Activated naive CD4-positive, alpha-beta T cell treated with anti-CD3 and anti-CD28 coated beads for 36 hours (primary cell): ENCODE measurements at places on chromosomes 4 and X.

GRCh38 chr4:14752341-14753046 is 249.8 kb upstream of the CPEB2 start:
- no peak for DNase-seq

- DNase-seq, result no peak
Measured at GRCh38 chr4:133147921-133148689, 989 bp upstream of the PCDH10 start.

DNA sequence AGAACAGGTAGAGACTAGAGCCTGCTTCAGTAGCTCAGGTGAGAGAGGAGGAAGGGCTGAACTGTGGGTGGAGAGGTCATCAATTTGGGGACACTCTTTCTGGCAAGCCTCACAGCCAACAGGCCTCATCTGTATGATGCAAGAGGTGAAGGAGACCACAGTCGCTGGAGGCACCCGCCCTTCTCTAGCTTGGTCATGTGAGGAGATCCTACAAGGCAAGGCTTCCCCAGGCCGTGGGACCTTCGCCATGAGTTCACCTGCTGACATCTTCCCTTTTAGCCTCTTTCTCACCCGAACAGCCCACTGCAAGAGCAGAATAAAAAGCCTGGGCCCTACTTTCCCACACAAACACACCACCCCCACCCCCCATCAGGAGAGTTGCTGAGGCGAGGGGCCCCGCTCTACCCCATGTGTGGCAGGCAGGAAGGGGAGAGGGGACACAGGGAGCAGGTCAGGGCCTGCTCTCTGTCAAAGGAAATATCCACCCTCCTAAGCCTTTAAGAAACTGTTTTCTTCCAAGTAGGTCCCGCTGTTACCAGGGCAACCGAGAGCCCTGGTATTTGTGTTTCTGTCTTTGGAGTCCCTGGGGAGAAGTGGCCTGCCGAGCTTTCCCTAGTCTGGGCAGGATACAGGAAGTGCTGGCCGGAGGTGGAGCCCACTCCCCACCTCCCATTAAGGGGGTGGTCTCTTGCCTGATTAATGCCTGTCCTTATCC is 8.1 kb downstream of the RTL5 start:
- no peak for DNase-seq

- no peak for DNase-seq
Measured at GRCh38 chr4:84814094-84814750, 152.3 kb downstream of the WDFY3 start.

GRCh38 chrX:19673375-19674040 is 158.2 kb upstream of the MAP3K15 start:
- no peak for DNase-seq

DNA sequence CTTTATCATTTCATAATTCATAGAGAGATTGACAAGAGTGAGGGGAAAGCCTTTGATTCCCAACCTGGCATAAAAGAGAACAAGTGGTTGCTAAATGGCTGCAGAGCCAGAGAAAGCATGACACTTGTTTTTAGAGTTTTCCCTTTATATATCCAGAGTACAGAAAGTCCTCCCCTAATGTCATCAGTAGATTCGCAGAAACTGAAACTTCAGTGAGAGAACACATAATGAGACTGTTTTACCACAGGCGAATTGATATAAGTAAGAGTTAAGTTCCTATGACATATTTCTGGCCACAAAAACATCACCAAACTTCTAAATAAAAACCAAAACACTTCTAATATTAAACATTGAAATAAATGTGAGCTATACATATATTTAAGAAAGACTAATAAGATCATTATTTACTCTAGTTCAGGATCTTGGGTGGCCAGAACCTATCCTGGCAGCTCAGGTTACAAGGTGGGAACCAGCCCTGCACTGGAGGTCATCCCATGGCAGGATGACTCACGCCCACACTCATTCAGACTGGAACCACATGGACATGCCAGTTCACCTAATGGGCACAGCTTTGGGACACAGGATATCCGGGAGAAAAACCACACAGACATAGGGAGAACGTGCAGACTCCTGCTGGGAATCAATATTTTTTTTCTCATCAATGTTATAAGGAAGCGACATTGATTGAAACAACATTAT is 35.5 kb downstream of the NWD2 start:
- no peak for DNase-seq

GRCh38 chrX:43140582-43140981 is 362.6 kb upstream of the PPP1R2C start:
- DNase-seq, result no peak

GRCh38 chrX:69564665-69565064 is 51.2 kb upstream of the EDA start:
- no peak for DNase-seq

GRCh38 chrX:11768039-11768438 is 10.0 kb downstream of the MSL3 start:
- peak; percentile 63 for DNase-seq

DNA sequence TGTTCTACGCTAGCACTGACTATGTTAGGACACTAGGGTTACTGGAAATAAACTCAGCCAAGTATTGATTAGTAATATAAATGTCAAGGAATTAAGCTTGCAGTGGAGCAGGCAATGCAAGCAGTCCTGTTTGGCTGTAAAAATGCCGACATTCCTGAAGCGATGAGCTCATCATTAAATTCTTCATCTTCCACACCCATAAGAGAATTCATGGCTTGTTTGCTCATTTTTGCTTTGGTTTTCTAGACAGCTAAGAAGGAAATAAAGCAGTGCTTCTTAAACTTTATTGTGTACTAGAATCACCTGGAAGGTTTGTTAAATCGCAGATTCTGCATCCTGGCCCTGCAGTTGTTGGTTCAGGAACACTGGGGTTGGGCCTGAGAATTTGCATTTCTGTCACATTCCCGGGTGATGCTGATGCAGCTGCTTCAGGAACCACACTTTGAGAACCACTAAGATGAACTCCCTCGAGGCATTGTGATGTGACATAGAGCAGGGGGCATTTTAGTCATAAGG is 17.8 kb downstream of the ANXA3 start:
- DNase-seq, result no peak

GRCh38 chr4:5922556-5922955 is 29.7 kb upstream of the CRMP1 start:
- no peak for DNase-seq

GRCh38 chr4:101014417-101014816 is 332.9 kb downstream of the PPP3CA start:
- DNase-seq, result no peak

GRCh38 chr4:38625508-38625907 is 38.5 kb upstream of the KLF3 start:
- peak; percentile 62 for DNase-seq

- no peak for DNase-seq
Measured at GRCh38 chr4:102637391-102637790, 123.4 kb downstream of the MANBA start.

- no peak for DNase-seq
Measured at GRCh38 chr4:160141206-160141605, 1038.3 kb downstream of the RAPGEF2 start.

DNA sequence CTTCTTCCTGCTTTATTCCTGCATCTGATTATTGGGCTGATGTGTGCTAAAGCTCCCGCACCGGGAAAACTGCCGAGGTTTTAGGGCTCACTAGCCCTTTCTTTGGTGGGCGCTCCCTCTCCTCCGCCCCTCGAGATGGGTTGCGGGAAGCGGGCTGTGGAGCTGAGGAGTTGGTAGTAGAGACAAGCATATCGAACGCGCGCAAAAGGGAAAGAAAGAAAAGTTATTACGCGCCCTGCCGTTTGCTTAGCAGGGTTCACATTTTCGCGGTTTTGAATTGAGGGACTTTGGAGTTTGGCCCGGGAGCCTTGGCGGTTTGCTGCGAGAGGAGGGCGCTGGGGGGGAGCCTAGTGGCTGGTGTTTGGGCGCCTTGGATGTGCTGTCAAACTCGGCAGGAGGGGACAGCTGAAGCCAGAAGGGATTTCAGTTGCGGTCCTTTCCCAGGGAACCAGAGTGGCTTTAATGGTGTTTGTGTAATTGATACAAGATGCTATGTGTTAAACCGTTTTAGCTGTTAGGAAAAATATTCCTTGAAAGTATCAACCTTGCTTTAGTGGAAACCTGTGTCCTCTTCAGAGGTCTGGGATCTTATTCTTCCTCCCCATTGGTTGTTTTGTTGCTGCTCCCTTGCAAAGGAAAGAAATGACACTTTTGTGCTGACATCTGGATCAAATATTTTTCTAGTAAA is 1.1 kb downstream of the GAB1 start:
- peak; percentile 15 for DNase-seq

- DNase-seq, result no peak
Measured at GRCh38 chrX:2640436-2641150, 50.5 kb upstream of the CD99 start.

GRCh38 chr4:15131551-15131950 is 129.3 kb downstream of the CPEB2 start:
- DNase-seq, result no peak

DNA sequence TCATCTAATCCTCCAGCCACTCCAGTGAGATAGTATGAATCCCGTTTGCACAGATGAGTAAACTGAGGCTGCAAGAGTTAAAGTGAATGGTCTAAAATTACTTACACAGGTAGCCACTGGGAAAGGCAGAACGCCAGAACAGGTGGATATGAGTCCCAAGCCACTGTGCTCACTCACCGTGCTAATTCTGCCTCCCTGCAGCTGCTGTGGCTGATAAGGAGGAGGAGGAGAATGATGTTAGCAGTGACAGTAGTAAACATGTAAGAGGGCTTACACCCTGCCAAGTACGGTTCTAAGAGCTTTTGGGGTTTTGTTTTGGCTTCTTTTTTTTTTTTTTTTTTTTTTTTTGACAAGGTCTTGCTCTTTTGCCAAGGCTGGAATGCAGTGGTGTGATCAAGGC is 90.5 kb upstream of the PRPS2 start:
- DNase-seq, result no peak

- DNase-seq, result peak; percentile 14
Measured at GRCh38 chr4:89298788-89299152, 8.8 kb downstream of the GPRIN3 start.

DNA sequence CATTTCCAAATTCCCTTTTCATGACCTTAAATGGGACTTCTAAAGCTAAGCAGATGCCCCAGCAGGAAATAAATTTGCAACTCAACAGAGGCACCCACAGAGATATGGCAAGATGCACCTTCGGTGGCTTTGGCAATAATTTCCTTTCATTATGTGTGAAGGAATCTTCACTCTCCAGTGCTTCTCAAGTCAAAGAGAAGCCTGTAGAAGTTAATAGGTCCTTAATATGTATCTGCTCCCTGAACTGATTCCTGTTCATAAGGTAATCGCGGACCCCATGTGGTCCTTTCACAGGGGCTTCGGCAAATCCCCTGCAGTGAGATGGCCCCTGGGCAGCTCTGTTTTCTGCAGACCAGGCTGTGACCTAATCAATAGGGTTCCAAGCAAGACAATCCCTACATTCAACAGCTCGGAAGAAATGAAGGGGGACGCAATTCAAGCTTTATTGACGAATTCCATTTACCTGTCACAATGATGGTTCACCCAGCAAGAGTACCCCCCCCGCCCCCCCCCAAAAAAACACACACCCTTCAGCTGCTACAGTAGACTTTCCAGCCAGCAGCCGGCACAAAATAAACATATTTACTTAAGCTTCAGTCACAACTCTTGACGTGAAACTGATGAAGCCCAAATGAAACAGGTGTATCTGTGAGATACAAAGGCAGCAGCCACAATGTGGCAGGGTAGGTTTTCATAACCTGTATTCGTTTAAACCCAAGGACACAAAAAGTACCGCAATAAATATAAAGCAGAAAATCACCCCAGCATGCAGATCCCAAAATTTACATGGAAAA is 35.3 kb downstream of the FAT1 start:
- DNase-seq, result no peak

GRCh38 chrX:12991575-12991974 is 16.7 kb downstream of the TMSB4X start:
- no peak for DNase-seq
